Stimulated activated CD8-positive, alpha-beta memory T cell treated with anti-CD3 and anti-CD28 coated beads, Interleukin-4, amount 100 ng/mL, for 1 hour (primary cell): ENCODE measurements at places on chromosomes 2 and 18.
A peak's percentile ranks its signal among the peaks of the same experiment; 100 is the strongest.

DNA sequence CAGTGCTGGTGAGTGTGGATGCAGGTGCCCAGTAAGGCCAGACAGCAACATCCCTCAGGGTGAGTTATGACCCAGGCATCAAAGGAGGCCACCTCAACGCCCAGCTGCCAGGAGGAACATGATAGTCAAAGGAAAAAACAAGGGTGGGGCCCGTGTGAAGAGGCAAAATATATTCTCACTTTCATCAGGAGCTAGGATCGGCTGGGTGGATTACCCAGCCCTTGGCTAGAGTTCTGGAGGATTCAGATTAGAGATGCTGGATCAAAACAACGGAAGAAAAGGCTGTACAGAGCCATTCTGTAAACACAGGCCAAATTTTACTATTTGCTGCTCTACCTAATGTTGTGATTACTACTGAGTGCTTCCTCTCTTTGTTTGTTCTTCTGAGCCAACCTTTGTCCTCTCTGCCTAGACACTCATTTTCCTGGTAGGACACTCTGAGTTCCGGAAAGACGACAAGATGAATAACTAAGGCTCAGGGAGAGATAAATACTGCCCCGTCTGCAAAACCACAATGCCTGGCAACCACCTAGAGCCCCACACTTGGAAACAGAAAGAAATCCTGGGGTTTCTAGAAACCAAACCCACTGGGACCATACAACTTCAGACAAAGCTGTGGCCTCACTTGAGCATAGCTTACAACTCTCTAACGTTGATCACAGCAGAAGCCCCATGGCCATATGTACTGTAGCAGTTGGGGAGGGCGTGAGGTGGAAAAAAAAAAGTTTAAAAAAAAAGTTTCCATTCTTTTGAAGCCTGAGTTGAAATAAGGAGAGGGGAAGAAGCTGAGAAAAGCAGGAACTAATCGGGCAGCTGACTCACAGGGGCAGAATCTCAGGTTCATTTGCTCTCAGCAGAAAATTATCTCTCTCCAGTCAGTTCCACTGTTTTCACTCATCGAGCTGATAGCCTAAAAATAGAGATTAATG lies 17.8 kb upstream of the PMAIP1 start:
- no peak for DNase-seq

DNA sequence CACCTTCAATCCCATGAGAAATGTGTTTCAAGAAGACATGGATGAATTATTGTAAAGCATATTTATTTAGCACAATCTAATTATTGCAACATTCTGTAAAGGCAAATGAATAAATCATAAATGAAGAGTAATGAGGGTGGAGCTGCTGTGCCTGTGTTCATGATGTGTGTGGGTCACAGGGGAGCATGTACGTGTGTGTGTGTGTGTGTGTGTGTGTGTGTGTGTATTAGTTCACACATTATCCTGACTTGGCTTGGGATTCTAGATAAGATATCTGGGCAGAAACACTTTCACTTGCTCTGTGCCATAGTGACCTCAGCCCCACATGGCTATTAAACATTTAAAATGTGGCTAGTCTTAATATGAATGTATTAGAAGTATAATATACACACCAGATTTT lies 361.8 kb downstream of the ALK start:
- DNase-seq: no peak

DNA sequence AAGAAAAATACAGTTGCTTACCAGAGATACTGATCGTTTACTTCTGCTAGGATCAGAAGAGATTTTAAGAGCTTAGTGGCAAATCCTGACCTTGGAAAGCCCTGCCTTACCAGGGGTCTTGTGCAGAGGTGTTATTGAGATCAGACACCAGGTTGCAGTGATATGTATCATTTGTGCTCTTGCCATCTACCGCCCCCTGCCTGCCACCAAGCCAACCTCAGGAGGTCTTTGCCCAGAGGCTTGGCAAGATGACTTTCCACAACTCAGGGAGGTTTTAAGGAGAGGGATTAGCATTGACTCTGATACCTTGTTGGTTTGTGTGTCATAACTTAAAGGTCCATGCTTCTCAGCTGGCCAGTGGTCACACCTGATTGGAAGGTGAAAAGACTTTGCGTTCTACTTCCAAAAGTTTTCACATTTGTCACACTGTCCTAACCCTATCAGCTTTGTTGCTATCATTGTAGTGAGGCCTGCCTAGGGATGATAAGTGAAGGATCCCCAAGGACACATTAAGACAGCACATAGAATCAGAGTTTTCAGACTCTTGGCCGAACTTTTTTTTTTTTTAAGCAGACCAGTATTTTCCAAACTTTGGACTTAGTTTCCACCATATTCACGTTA lies 46.2 kb upstream of the MGAT5 start:
- DNase-seq: peak; percentile 45

- DNase-seq: no peak
Measured at GRCh38 chr2:158184556-158185343, 83.1 kb downstream of the UPP2 start.

DNA sequence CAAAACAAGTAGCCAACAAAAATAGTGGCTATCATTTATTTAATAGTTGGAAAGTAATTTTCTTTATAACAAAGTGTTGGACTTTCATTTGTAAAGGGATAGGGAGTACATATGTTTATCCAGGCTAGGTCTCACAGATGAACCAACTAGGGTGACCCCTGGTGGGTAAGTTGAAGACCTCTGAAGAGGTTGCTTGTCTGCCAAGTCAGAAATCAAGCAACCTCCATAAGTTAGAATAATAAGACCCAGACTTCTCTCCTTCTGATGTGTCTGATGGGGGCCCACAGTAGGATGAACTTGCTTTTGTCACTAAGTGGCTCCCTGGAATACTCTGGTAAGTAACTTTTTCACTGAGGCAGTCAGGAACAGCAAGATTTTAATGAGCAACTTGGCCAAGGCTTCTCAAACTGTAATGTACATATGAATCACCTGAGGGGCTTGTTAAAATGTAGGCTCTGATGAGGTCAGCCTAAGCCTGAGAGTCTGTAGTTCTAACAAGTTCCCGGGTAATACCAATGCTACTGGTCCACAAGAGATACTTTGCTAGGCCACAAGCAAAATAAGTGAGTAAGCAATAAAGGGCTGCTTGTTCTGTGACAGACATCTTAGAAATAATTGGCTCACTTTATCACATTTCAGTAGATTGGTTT lies 319.6 kb downstream of the PIK3C3 start:
- no peak for DNase-seq

GRCh38 chr2:60577682-60578283 lies 24.3 kb upstream of the BCL11A start:
- DNase-seq: no peak

DNA sequence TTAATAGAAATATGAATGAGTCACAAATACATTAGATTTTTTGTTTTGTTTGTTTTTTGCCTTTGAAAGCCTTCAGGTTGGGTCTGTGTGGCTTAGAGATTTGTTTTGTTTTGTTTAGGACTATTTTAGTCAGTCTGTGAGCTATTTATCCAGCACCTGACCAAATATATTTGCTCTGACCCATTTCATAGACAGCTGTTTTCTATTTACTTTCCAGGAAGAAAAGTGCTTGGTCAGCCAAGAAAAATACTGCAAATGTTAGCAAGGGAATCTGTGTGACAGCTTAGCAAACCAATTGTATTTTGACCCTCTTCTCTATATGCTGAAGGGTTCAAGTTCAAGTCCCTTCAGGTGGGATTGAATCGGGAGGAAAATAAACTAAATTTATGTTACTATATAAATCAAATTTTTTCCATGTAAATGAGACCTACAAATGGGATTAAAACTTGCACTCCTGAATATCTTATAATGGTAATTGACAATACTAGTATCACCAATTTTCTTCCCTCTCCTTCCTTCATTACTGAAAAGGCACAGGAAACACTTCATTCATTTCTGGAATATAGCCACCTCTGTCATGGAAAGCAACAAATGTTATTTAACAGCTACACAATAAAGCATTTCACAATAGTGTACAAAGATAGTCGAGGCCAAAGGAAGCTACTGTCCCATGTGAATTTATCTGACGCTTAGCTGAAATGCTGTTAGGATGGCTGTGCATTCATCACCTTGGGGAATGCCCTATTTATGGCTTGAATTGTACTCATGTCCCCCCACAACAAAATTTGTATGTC lies 23.1 kb upstream of the KLF7 start:
- DNase-seq: no peak
